ENCODE measurements at places on chromosomes 2 and 18.
A peak's percentile ranks its signal among the peaks of the same experiment; 100 is the strongest.

- DNase-seq: no peak
These were observed 28.8 kb downstream of the SALL3 start for GRCh38 chr18:79008356-79008940.

GRCh38 chr18:48111587-48111986 lies 181.1 kb upstream of the SMAD2 start:
- DNase-seq: no peak

- no peak for DNase-seq
These were observed 105.9 kb upstream of the AQP4 start for GRCh38 chr18:26971409-26971808.

DNA sequence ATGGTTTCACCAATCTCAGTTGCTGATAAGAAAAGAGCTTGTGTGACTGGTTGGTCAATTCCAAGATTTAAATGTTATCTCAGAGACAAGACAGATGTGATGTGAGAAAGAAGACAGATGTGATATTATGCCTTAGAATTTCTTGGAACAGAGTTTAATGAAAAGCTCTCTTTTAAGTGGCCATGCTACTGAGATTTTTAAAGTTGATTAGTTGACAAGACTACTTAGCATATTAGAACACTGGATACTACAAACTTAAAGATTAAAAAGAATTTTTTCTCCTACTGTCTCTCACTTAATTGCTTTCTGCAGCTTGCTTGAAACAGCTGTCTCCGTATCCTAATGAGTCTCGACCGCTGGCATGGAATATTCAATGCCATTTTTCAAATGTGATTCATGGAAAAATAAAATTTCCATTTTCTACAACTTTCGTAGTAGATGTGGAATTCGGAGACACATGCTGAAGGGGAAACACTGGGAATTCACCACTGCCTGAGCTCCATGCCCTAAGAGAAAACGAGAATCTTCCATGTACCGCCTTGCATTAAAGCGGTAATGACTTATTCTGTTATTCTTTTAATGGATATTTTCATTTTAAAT lies 634.2 kb upstream of the SETBP1 start:
- DNase-seq: no peak

DNA sequence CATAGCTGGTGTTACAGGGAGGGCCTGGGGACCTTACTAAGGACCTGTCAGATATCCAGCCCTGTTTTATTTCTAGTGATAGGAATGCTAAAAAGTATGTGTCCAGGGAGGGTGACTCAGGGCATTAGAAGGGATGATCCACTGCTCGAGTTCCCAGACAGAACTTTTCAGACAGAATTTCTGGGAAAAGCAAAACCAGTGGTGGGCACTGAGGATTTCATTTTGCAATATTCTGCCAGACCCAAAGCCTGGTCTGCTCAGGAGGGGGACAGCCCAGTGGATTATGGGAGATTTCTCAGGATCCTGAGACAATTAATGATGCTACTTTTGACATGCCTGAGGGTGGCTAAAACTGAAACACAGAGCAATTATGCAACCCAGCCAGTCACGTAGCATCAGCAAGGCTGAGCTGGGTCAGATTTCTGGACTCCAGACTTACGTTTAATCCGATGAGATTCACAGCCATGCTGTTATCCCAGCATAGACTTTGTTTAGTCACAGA lies 4.7 kb upstream of the KCNE4 start:
- DNase-seq: no peak

- no peak for DNase-seq
These were observed 4.2 kb upstream of the TRABD2A start for GRCh38 chr2:84885111-84885510.

DNA sequence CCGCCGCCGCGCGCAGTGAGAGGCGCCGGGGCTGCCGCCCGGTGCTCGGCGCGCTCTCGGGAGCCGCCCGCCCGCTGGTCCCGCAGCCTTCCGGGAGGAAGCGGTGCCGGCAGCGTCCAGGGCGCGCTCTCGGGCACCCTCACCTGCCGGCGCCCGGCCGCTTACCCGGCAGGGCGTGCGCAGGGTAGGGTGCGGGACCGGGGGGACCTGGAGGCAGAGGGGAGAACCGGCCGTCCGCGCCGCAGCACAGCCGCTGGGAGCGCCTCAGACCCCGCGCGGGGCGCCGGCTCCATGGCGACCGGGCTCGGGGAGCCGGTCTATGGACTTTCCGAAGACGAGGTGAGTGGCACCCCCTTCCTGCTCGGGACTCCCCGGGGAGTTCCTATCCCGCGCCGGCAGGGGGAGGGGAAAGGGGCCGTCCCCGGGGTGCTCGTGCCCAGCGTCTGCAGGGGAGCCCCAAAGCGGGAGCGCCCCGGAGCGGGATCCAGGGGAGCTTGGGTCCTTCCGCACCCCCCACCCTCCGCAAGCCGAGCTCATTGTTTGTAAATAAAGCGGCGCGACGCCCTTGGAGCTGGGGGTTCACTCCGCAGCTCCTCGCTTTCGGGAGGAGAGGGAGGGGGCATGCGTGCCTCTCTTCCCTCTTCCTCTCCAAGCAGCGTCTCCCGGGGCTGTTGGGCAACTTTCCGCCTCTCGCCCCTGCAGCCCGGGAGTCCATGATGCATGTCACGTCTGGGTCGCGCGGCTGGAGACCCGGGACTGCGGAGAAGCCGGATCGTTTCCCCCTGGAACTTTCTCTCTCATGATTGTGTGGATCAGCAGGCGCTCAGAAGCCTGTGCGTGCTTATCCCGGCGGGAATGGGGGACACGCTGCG lies 580 bp downstream of the NEDD4L start:
- peak; percentile 16 for DNase-seq

DNA sequence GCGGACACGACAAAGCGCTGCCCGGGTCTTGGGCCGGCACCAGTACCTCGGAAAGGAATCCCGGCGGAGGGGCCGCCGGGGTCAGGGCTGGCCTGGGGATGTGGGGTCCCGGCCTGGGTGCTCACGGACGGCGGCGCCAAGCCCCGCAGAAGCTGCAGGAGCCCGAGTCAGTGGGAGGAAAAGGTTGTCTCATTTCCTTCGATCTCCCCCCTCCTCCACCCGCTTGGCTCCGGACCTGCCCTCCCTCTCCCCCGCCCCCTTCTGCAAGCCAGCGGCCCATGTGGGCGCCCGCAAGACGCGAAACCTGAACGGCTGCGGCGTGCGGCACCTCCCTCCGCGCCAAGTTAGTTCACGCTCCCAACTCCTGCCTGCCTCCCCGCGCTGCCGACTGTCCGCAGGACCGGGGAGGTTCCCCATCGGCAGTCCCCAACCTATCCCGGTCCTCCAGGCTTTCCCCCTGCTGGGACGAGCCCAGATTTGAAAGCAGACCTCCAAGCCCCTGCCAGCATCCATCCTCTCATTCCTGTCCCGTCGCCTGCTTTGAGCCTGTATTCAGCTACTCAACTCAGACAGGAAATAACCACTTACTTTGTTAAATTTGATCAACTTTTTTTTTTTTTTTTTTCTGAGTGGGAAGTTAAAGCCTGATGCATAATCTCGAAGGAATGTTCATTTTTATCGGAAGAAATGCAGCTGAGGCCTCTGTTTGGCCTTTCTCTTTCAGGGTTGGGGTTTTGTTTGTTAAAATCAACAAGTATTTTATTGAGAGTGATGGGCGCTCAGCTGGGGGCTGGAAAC lies at the start of gene EVA1A:
Gene EVA1A (minus strand): TSS at position 172 of the 798 bp plus-strand sequence. CDS start 42,799 bp downstream, outside the sequence.
- DNase-seq: no peak

DNA sequence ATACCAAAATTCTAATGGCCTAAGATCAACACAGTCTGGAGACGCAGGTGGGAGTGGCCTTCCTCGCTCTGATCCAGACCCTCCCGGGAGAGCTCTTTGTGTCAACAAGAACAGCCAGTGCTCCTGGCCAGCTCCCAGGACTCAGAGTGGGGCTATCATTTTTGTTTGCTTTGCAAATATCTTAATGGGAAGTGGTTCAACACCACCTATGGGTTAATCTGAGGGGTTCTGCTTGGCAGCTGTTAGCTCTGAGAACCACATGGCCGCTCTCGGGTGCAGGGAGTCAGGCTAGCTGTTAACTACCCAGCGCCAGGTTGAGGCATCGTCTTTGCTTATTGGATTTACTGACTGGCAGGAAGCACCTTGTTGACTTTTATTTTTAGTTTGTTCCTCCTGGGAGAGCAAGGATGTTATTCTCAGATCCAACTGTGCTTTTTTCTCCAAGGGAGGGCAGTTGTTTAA lies 184.8 kb upstream of the SP5 start:
- no peak for DNase-seq

DNA sequence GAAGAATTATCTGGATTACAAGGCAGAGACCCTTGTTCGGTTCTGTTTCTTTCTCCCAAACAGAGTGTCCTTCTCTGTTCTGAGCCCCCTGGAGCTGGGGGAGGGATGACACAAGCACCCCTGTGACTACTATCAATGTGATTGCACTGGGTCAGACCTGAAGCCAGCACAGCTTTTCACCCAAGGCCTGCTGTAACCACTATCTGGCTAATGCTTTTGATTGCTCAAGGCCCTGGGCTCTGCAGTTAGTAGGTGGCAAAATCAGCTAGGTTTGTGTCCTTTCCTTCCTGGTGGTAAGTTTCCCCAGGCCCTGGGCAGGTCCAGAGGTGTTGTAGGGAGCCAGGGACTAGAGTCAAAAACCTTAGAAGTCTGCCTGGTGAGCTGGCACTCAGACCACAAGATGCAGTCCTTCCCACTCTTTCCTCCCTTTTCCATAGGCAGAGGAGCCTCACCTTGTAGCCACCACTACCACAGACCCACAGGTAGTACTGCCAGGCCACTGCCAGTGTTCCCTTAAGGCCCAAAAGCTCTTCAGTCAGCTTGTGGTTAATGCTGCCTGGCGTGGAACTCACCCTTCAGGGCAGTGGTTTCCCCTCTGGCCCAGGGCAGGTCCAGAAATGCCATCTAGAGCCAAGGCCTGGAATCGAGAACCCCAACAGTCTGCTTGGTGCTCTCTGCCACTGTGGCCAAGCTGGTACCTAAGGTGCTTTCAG lies 83.0 kb downstream of the FAM117B start:
- DNase-seq: no peak

DNA sequence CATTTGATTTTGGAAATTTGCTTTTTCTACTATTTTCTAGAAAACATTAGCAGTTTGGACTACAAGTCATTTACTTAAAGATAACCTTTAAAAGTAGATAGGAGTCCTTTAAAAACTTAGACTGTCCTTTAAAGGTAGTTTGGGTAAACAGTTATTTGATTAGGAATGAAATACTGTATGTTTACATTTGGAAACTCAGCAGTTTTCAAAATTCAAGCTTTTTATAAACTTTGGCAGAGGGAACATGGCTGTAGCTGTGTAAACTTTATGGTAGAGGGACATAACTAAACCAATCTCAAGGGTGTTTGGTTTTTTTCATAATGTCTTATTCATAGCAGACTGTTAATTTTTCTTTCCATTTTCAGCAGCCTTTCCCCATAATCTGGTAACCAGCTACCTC lies 90.7 kb downstream of the SMCHD1 start:
- no peak for DNase-seq

- DNase-seq: no peak
These were observed 125.6 kb upstream of the DLX2 start for GRCh38 chr2:172228177-172228808.

DNA sequence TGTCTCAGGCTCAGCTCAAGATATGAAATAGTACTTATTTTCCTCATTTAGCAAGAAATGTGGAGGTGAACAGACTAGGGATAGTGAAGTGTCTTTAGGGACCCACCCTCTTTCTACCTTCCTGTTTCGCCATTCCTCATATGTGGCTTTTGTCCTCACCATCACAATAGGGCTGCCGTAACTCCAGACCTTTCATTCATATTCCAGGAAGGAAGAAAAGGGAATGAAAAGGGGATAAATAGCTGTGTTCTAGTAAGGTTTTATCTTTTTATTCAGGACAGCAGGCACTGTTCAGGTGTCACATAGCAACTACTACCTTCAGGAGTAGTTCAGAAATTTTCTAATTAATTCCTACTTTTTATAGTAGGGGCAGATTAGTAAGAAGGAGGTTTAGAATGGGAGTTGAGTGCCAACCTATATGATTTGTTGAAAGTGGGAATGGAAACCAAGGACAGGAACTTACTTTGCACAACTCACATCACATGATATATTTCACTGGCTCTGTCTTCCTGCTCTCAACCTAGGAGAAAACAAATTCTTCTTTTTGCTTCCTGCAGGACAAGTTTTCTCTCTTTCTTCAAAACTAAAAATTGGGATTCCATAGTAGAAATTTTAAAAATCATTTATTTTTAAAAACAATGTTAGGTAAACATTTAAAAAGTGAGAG lies 36.0 kb upstream of the HDAC4 start:
- no peak for DNase-seq

- DNase-seq: no peak
These were observed 97.1 kb upstream of the TNP1 start for GRCh38 chr2:216956820-216957493.

DNA sequence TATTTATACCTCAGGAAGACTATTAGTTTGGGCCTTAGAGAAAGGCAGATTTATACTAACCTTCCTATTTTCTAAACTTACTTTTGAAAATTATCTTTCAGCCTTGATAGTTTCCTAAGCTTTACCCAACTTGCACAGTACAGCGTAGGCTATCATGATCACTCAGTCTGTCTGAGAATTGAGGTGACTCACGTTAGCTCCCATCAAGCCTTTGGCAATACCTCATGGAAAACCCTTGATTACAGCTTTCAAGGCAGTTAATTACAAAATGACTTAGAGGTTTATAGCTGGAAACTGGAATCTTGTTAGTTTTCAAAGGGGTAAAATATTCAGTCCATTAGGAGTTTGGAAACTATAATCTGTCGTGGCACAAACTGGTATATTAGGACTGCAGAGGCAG lies 26.4 kb upstream of the ARMC9 start:
- DNase-seq: no peak

- DNase-seq: no peak
These were observed 25.5 kb downstream of the RBM44 start for GRCh38 chr2:237824085-237824484.

- DNase-seq: no peak
These were observed 68.8 kb downstream of the ITGA4 start for GRCh38 chr2:181526014-181526413.

- DNase-seq: no peak
These were observed 19.4 kb downstream of the AAK1 start for GRCh38 chr2:69624131-69624530.

GRCh38 chr2:126894585-126895182 lies 4.0 kb upstream of the TEX51 start:
- no peak for DNase-seq

DNA sequence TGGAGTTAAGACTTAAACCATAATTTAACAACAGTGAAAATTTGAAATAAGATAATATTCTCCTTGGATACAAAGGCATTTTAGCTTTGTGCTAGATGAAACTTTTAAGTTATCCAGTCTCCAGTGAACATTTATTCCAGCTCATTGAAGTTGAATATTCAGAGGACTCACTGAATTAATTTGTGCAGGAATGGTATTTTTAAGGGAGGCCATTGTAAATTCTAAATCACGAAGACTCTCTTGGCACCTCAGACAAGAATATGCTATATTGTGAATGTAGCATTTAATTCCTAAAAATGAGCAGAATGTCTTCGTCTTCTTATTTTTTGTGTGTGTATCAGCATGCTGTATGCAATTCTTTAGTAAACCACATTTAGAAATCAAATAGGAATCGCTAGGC lies 731.7 kb upstream of the RAB6C start:
- DNase-seq: no peak

Data from activated CD4-positive, alpha-beta T cell treated with anti-CD3 and anti-CD28 coated beads for 24 hours (primary cell).